ENCODE measurements at places on chromosomes 5 and 9.

DNA sequence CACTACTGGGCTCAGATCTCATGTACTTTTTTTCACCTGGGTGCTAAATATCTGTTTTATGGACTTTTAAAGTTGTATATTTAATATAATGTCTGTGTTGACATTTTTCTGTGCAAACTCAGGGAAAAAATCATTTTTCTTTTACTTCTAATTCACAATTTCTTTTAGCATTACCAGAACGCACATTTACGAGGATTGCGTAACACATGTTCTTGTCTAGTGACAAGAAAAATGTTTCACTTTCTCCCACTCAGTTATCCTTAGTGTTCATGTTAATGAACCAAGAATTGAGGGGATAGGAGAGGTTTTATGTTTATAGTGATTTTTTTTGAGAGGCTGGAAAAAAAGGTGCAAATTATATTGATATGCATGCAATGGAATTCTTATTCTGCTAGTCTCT, 86.3 kb upstream of the PJA2 start:
- no peak for DNase-seq

DNA sequence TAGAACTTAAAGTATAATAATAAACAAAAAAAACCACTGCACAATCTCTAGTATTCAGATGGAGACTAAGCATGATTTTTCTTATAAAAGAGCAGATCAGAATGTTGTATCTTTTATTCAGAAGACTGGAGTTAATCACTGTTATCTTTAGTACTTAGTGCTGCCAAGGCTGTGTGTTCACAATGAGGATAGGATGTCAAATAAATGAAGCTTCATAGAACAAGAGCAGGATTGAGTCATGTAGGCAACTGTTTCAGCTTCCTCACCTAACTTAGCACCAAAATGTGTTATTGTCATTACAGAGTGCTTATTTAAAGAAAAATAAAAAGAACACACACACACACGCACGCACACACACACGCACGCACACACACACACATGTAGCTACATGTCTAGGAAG, 58.1 kb upstream of the CDKN2B start:
- no peak for DNase-seq

DNA sequence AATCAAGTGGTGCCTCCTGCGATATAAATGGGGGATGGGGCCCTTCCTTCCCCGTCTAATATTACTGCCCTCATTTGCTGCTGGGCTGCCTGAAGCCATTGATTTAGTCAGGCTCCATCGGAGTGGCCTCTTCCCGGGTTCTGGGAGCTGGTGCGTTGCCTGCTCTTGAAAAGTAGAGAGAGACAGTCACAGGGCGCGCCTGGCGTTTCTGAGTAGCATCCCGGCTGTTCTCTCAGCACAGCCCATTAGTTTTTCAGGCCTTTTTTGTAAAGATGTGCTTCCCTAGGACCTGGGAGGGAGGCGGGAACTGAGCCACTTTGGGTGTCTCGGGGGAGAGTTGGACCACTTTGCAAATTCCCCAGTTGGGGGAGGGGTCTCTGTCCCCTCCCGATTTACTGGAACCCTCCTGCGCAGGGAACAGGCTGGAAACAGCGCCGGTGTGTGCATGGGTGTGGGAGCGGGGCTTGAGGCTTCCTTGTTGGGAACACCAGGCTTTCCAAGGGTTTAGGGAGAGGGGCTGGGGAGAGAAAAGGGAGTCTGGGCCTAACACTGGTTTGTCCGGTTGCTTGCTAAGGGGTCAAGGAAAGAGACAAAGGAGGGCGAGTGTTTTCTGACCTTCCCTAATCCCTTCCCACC, 4.7 kb downstream of the PRDM6 start:
- DNase-seq: no peak

DNA sequence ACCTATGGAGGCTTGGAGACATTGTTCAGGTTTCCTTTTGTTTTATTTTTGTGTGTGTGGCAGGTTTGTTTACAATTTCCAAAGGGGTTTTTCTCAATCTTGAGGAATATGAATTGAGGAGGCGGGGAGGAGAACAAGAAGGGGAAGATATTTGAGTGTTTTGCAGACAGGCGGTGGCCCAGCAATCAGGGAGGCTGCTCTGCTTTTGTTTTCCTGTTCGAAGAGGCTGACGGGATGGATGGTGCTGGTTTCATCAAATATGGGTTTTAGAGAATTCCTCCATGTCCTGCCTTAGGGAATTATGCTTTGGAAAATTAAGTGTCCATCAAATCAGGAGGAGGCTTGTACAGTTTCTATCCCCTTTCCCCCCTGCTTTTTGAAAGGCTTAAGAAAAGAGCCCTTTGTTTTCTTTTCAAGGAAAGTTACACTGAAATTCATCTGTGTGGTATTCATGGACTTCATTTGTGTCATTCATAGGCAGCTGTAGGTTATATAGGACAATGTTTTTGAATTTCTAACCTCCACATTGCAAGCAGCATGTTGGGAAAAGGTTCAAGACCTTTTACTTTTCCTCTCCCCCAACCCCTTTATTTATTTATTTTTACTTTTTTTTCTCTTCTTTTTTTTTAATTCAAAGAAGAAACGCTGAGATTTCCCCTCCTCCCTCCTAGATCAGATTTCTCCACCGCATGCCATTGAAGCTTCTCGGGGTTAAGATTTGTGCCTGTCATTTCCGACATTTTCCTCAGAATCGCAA, 107.4 kb downstream of the ZNF462 start:
- DNase-seq: no peak

GRCh38 chr9:130845254-130845653, 10.2 kb downstream of the ABL1 start:
- no peak for DNase-seq

GRCh38 chr5:109409844-109410388, at the start of gene PJA2:
TSS of gene PJA2 (minus strand) at chr5:109409974. CDS start at chr5:109383433, 26,541 bp downstream.
- DNase-seq: peak; percentile 98

DNA sequence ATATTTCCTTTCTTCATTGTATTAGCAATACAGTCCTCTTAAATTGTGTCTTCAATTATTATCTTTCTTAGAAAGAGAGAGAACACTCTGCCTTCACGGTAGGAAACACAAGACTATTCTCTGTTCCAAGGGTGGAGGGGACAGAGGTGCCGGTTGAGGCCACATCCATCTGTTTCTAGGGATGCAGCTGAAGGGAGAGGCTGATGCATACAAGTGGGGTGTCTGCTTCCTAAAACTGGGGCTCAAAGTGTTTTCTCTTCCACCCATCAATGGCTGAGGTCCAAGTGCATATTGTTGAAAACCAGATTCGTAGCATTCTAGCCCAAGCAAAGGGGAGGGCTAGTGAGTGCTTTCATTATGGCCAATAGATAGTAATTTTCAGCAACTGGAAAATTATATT, 9.5 kb downstream of the IRX2 start:
- no peak for DNase-seq

DNA sequence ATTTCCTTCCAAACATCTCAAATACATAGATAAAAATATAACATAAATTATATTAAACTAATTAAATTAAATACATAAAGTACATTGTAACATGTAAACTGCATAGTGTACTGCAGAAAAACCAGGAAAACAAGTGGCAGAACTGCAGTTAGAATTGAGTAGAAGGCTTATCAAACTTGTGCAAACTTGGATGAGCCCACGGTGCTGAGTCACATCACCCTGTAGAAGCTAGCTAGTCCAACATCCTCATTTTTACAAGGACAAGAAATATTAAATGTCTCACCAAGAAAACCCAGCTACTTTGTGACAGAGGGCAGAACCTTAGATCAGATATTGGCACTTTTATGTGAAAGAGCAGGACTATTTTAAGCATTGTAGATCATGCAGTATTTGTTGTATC, 807.9 kb upstream of the NUDT12 start:
- DNase-seq: no peak

DNA sequence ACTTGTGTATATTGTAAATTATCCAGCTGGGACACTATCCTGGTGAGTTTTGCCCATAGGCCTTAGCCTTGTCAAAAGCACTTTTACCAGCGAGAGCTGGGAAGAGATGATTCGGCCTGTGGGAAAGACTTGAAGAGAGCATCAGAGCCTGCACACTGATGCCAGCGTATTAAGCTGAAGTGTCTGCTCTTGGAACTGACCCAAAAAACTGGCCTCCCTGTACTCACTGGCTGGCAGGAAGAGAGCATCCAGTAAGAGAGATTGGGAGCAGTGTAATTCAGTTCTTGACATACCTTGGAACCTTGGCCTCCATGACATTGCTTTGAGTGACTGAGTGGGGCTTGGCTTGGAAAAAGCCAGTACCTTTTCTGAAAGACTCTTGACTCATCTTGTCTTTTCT, 73.7 kb downstream of the ZNF462 start:
- DNase-seq: no peak

GRCh38 chr5:5419291-5420210, 2.9 kb upstream of the ICE1 start:
- no peak for DNase-seq

DNA sequence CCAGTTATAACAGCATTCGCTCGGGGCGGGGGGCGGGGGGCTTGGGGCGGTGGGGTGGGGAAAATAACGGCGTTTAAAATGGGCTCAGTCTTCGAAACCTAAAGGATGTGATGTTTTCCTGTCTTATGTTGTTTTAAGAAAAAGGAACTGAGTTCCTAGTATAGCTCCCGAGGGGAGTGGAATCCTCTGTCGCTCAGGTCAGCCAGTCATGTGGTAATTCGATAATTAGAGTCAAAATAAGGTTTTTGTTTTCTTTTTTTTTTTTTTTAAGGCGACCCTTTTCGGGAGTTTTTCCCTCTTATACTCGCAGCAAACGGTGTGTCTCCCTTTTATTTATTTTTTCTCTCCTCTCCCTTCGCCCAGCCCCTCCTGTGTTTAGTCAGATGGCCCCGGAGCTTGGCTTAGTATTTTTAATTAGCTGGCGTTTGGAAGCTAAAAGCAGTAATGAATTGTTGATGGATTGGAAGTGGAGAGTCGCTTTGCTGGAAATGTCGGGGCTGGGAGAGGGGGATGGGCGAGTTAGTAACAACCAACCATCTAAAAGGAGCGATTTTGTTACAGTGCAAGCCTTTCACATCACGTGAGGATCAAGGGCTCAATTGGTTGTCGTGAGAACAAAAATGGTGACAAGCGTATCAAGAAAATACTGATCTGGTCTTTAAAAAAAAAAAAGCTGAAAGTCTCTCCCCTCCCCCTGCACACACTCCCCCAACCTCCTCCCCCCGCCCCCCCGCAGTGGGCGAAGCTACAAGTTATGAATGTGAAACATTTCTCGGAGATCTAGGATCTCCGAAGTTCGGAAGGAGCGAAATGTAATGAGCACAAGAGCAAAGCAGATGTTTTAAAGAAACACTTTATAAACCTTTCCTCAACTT, 714 bp upstream of the ZNF608 start:
- no peak for DNase-seq

- DNase-seq: no peak
Measured at GRCh38 chr5:36279054-36279698, 22.5 kb downstream of the RANBP3L start.

DNA sequence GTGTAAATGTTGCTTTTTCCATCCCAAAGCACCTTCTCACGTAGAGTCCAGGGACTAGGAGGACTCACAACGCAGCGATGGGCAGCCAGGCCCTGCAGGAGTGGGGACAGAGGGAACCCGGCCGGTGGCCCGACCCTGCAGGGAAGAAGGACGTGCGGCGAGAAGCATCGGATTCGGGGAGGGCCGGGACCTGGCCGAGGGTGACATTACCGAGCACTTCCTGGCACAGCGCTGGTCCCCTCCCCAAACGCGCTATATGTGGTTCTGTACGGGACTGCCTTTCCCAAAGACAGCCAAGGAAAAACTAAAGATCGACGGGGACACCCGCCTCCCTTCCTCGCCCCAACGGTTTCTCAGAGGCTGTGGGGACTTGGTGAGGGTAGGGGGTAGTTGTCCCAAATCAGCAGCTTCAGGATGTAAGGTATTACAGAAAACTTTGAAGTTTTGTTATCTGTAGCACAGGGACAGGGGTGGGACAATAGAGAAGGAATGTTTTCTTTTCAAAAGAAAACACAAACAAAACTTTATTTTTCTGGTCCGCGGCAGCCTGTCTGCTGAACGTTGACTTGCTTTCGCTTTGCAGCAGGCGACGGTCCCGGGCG, 887 bp upstream of the MAP3K1 start:
- DNase-seq: no peak

GRCh38 chr5:146082798-146083197, 22.6 kb downstream of the PLAC8L1 start:
- DNase-seq: no peak

DNA sequence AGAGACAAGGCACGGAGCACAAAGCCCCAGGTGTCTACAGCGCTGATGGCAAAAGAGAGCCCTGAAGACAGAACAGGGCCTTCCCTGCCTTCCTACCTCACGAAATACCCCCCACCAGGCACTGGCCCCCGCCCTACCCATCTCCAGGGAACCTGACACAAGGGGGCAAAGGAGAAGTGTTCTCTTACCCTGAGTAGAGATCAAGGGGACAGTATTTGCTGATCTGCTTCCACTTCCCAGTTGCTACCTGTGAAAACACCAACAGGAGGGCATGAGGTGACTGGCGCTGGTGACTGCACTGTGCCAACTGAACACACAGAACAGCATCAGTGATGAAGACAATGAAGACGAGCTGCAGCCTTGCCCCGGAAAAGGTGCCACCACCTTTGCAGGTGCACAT, 27.4 kb downstream of the IPPK start:
- DNase-seq: peak; percentile 30

DNA sequence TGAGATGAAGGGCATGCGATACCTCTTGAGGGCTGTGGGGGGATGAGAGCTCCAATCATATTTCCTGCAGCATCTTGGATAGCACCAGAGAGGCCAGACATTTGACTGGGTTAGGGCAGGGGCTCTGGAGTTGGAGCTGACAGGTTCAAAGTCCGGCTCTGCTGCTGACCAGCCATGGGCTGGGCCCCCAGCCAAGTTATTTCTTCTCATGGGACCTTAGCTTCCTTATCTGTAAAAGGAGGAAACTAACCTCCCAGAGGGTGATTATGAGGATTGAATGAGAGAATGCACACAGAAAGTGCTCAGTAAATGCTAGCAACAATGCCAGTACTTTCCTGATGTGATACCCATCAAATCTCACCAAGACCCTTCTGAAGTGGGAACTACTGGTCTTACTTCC, 65.2 kb upstream of the SLC25A51 start:
- DNase-seq: no peak

DNA sequence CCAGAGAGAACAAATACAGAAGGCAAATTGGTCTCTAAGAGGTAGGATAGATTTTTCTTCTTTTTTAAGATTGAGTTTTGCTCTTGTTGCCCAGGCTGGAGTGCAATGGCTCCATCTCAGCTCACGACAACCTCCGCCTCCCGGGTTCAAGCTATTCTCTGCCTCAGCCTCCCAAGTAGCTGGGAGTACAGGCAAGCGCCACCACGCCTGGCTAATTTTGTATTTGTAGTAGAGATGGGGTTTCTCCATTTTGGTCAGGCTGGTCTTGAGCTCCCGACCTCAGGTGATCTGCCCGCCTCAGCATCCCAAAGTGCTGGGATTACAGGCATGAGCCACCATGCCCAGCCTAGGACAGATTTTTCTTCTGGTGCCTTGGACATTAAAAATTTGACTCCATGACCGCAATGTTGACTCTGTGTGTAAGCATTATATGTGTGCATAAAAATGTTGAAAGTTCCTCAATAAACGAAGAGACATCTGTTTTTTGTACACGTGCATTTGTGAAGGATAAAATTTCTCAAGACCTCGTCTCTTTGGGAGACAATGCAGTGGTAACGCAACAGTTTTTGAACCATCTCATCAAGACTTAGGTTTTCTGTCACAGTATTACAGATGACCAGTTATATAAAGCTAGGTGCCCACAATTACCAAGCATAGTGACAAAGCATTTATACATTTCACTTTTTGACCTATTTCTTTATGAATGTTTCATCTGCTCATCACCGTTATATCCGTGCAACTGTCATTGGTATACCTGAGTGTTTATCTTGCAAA, 17.4 kb downstream of the VCP start:
- peak; percentile 30 for DNase-seq

GRCh38 chr5:17252543-17252942, 35.1 kb downstream of the BASP1 start:
- DNase-seq: no peak

Data from mesenteric fat pad (tissue), 1 donor.